Activated naive CD4-positive, alpha-beta T cell (primary cell): ENCODE measurements at places on chromosomes 2 and 18.

GRCh38 chr2:50987616-50988313 is 44.2 kb downstream of the NRXN1 start:
- DNase-seq = no peak

GRCh38 chr18:27142891-27143290 is 42.2 kb downstream of the CHST9 start:
- no peak for DNase-seq

- no peak for DNase-seq
Observed at GRCh38 chr2:159129269-159129668, 157.2 kb downstream of the WDSUB1 start.

DNA sequence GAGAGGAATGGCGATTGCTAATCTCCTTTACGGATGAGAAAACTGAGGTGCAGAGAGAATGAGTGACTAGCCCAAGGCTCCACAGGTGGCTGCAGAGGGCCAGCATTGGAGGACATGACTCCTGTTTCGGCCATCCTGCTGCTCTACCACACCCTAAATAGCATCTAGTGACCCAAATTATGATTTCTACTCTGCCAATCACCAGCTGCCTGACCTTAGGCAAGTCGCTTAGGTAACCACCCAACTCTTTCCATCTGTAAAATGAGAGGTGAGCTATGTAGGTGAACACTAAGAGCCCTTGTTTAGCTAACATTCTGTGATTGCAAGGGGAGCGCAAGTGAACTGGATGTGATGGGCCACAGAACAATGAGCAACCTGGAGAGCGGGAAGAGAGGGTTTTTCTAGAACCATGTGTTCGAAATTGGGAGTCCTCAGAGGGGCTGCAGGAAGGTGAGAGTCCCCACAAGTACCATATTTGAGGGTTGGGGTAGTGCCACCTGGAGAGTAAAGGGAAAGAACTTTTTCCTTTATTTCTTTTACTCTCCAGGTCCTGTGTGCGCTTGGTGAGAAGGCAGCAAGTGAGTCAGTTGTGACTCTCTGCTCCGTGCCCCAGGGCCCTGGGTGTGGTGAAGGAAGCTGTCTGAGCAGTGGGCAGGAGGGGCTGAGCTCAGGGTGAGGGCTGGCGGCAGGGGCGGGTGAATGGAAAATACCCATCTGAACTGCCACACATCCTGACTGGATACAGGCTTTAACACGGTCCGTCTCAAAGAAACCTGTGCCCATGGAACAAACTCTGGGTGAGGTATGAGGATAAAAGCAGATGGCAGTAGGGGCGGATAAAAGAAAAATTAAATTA is 2.4 kb downstream of the CYP27C1 start:
- no peak for DNase-seq

GRCh38 chr18:37519510-37520135 is 46.0 kb downstream of the CELF4 start:
- DNase-seq = no peak

GRCh38 chr2:155427470-155427869 is 729.0 kb downstream of the KCNJ3 start:
- no peak for DNase-seq
